ENCODE measurements at places on chromosomes 1 and 21.

GRCh38 chr1:160665330-160666078 lies 18.7 kb upstream of the SLAMF1 start:
- DNase-seq = no peak

- DNase-seq = no peak
These were observed 622 bp upstream of the APOA2 start for GRCh38 chr1:161223805-161224694.

DNA sequence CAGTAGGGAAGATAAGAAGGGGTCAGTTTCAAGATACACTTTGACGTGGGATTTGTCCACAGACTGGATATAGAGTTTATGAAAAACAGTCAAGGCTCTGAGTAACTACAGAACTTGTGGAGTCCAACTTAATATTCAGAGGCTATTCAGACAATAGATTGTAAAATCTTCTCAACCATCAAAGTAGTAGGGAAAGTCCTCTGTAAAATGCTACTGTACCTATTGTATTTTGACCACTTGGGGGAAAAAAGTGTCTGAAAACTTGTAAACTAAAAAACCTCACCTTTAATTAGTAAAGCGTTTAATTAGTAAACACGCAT lies 10.5 kb downstream of the PTP4A2 start:
- no peak for DNase-seq

- DNase-seq = no peak
These were observed 72.7 kb upstream of the MUTYH start for GRCh38 chr1:45412899-45413298.

DNA sequence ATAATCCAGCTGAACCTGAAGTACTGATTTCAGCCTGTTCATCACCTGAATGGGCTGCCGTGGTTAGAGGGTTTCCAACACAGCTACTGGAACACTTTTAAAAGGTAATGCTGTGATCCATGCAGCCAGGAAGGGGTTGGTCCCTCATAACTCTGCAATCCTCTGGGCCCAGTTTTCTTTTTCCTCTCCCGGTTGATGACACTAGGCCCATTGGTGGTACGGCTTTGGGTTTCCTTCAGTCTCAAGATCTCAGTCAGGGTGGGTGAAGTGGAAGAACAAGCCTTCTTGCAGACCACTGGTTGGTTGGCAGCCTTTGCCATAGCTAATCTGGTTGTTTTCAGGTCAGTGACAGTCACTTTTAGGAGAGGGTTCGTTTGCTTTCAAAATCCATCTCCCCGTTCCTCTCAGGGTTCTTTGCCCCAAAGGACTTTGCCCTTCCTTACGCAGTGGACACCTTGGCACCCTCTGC lies 502 bp upstream of the SLC35A3 start:
- DNase-seq = no peak

DNA sequence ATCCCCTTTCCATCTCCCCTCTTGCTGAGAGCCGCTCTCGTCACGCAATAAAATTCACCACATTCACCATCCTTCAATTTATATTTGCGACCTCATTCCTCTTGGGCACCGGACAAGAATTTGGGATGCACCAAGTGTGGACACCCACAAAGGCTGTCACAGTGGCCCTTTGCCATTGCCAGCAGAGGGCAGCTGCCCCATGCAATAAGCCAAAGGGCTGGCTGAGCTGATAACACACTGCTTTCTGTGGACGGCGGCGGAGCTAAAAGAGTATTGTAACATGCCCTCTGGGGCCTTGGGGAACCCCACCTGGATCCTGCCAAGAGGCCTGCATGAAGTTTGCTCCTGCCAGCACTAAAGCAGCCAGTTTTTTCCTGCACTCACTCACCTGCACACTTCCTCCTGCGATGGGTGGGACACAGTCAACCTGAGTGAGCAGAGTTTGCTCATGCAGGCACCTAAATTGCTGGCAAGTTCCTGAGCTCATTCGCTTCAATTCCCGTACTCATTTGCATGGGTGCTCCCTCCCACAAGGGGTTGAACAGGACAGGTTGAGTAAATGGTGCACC lies 792.3 kb upstream of the ADAMTS5 start:
- DNase-seq = no peak

DNA sequence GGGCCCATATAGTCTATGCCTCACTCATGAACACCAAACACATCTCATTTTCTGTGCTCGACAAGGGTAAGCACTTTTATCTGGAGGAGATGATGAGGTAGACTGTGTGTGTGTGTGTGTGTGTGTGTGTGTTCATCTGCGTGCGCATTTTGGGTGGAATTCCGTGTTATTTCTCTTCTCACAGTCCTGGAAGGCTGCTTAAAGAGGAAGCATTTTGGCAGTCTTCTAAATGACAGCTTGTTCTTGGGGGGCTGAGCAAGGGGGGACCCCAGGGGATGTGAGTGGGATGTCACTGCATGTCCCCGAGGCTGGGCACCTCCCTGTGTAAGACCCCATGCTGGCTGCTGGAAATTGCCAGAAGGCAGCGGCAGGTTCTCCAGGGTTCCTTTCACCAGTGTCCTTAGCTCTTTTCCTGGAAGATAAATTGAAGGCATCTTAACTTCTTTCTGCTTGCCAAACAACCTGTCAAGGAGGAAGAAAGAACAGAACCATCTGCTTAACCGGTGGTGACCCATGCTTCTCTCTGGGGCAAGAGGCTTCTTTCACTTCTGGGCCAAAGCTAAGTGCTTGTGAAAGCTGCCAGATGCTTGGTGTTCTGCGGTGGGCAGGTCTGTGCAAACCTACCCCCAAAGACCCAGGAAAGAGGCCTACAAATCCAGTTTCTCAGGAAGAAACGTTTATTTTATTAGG lies 9.9 kb upstream of the RD3 start:
- no peak for DNase-seq

DNA sequence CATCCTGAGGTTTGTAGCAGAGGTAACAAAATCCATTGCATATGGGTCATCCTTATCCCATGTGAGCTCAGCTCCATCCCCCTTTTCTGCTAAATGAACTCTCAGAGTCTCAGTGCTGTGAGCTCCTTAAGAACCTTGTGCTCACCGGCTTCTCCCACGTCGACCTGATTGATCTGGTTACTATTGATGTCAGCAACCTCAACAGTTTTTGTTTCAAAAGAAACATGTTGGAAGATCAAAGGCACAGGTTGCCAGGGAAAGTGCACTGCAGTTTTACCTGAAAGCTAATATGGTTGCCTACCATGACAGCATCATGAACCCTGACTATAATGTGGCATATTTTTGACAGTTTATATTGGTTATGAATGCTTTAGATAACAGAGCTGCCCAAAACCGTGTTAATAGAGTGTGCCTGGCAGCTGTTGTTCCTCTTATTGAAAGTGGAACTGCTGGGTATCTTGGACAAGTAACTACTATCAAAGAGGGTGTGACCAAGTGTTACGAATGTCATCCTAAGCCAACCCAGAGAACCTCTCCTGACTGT lies 131.4 kb downstream of the HS2ST1 start:
- DNase-seq = no peak

GRCh38 chr1:223214261-223214807 lies 71.3 kb upstream of the TLR5 start:
- no peak for DNase-seq

DNA sequence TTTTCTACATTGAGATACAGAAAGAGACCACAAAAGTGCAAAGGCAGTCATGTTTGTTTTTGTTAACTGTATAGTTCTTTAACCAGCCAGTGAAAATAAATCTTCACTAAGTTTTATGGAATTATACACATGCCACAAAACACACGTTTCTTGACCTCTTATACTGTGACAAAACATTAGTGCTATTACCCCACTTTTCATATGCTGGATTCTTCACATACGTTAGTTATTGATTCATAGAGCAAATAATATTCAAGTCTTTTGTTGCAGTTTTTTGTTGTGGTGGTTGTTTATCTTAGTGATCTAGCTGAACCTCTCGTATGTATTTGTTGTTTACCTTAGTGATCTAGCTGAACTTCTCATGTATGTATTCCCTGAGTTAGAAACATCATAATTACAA lies 28.0 kb downstream of the LYPLAL1 start:
- no peak for DNase-seq

DNA sequence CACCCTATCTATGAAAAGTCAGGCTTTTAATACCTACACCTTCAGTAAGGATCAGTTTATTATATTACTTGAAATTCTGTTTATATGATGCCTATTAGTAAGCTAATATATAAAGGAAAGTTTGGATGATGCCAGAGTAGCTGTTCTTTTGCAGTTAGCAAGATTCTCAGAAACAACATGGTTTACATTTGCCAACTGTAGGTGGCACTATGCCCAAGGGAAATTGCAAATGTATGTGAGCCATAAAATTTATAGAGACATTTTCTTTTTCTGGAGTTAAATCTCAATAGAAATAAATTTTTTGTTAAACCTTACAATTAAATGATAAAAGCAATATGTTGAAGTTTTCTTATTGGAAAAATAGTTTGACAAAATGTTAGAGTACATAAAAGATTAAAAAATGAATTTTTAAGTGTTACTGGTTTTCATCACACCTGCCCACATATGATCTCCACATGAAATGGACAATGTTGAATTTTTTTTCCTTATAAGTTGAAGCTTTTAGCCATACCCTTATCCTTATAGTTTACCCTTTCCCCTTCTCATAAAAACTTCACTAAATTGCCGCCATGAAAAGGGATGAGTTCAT lies 32.1 kb upstream of the EPHX4 start:
- DNase-seq = no peak

- DNase-seq = no peak
These were observed 1.7 kb upstream of the HLX start for GRCh38 chr1:220877377-220878095.

DNA sequence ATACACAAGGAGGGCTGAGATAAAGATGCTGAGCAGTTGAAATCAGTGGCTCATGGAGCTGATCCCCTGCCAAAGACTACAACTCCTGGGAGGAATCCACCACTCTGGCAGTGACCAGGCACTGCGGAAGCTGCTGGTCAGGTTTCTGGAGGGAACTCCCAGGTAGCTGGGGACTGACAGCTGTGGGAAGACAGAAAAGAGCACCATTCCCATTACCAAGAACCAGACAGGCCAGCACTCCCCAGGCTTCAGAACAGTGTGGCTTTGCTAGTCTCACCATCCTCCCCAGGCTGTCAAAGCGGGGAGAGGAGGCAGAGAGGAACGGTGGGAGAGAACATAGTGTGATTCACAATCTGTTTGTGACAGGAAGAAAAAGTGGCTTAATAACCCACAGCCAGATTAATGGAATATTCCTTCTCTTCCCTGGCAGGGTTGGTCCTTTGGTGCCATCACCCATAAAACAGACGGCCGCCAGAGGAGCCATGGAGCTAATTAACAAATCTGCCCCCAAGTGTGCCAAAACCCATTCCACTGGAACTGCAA lies 92.1 kb downstream of the MAB21L3 start:
- DNase-seq = no peak

DNA sequence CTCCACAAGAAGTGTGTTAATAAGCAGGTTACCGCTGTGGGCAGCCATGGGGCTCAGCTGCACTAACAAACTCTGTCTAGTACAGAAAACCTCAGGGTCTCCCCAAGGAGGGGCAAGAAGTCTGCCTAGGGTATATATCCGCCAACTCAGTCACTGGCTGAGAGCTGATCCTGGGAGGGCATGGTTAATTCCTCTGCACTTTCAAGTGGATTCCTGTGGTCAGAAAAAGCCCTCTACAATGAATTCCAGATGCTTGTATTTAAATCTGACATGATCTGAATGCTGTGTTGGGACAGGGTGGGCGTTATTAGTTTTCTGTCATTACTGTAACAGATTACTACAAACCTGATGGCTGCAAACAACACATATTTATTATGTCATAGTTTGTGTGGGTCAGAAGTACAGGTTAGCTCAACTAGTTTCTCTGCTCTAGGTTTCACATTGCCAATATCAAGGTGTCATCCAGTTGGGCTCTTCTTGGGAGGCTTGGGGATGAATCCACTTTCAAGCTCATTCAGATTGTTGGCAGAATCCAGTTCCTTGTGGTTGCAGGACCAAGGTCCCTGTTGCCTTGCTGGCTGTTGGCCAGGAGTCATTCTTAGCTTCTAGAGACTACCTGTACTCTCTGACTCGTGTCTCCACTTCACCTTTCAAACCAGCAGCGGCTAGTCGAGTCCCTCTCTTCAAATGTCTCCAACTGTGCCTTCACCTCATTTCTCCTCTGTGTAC lies 8.0 kb upstream of the SELE start:
- no peak for DNase-seq

DNA sequence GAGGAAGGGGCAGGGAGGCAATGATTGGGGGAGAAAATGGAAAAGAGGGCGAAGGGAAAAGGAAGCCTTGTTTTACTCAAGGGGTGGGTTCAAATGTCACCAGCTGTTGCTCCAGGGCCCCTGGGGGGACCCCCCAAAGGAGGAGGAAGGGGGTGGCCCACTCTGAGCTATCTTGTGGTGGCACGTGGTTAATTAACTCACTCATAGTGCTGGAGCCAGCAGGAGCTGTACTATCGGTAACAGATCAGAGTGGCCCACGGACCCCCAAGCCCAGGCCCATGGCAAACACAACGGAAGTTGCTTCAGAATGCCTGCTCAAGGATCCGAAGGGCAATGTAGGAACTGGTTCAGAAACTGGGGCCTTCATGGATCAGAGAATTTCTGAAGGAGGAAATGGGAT lies 7.2 kb downstream of the TFF2 start:
- no peak for DNase-seq

DNA sequence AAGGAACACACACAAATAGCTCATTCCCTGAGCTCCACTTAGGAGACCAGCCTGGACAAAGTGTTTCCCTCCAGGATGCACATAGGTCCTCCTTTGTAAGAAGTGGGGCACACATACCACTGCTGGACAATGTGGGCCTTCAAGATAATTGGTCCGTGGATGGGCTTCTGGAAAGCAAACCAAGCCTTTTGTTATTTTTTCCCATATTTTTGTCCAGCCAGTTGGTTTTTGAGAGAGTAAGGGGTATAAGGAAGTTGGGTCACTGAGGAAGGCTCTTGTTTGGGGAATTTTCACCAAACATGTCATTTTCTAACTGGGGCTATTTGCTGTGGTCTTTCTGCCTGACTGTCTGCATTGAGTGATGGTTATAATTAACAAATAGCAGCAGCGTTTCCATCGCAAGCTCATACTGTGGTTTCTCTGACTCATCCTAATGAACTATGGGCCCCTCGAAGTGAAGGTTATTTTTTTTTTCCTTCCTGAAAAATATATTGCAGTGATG lies 306.3 kb upstream of the DUSP10 start:
- no peak for DNase-seq

All from stimulated activated CD8-positive, alpha-beta memory T cell treated with anti-CD3 and anti-CD28 coated beads, Interleukin-4, amount 100 ng/mL, for 1 hour (primary cell).